Ovary (tissue), 10 donors: ENCODE measurements at places on chromosomes 4 and X. TPM values are rescaled to one million over a fixed set of nuclear protein-coding genes. Genes with fewer than 3 reads are reported as not detected.

The NEXMIF gene
- total RNA-seq: 1.2 TPM

The ARHGAP10 gene
- total RNA-seq: 70.6 TPM

The IGFBP7 gene
- 359 TPM for total RNA-seq

The TCEAL5 gene
- total RNA-seq: 2.4 TPM

The RAB39B gene
- total RNA-seq: 0.10 TPM

DNA sequence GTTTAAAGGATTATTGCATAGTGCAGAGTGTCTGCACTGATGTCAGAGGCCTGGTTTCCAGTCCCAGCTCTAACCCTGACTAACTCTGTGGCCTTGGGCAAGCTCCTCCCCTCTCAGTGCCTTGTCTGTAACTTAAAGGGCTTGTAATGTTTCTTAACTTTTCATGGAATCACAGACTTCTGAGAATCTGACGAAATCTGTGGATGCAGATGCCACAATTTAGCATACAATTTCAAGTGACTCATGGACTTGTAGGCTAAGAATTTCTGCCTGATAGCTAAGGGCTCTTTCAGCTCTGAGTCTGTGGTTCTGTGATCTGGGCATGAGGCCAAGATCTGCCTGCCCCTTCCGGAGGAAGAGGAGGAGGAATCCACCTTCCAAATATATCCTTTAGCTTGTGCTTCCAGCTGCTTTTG is 236.9 kb downstream of the AR start:
- peak; percentile 85 for DNase-seq

GRCh38 chr4:20787940-20788665 is 87.8 kb downstream of the PACRGL start:
- DNase-seq: no peak

- no peak for DNase-seq
These were observed 51.8 kb downstream of the FAM193A start for GRCh38 chr4:2588259-2588658.
